ENCODE measurements at places on chromosomes 2 and 18.

DNA sequence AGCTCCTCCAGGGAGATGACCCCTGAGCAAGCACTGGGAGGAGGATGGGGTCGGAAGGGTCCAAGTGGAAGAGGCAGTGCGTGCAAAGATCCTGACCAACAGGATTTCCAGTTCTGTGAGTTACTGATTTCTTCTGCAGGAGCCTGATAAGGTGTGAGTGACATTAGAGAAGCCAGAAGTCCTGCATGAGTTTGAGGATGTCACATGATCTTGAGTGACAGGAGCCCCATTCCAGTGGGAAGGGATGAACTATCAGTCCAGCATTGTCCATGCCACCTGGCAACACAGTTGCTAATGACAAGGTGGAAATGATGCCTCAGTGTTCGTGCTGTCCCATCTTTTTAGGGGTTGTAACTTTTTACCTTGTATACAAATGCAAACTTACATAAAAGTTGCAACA lies 285.1 kb upstream of the HDAC4 start:
- no peak for DNase-seq

GRCh38 chr2:238235856-238236255 lies 4.0 kb downstream of the HES6 start:
- no peak for DNase-seq

- DNase-seq: no peak
These were observed 13.7 kb upstream of the OTOF start for GRCh38 chr2:26491563-26492167.

GRCh38 chr2:191611614-191612013 lies 66.3 kb upstream of the NABP1 start:
- DNase-seq: no peak

GRCh38 chr18:75802681-75803080 lies 375.2 kb upstream of the SMIM21 start:
- DNase-seq: no peak

DNA sequence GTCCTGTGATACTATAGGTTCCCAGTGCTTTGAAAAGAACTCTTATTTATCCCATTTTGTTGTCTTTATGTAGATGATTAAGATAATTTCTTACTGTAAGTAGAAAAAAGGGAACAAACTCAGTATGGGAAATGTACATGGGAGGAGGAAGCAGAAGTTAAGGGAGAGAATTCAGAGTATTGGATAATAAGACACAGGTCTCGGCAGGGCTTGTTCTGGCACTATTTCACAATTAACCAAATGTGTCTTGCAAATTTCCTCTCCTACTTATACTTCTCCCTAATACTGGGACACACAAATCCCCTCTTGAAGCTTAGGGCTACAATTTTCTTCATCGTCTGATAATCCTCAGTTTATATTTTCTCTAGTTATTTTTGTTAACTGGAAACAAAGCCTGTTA lies 744.0 kb downstream of the ADCYAP1 start:
- no peak for DNase-seq

GRCh38 chr2:133062931-133063665 lies 393.1 kb upstream of the LYPD1 start:
- DNase-seq: no peak

- DNase-seq: no peak
These were observed 24.2 kb upstream of the CXXC1 start for GRCh38 chr18:50311650-50312049.

- DNase-seq: no peak
These were observed 140.4 kb upstream of the ALPP start for GRCh38 chr2:232238108-232238507.

All from immature natural killer cell (primary cell).